ENCODE measurements at places on chromosomes 13 and 19.

- DNase-seq = no peak
These were observed 12.1 kb upstream of the CEACAM3 start for GRCh38 chr19:41784312-41784711.

DNA sequence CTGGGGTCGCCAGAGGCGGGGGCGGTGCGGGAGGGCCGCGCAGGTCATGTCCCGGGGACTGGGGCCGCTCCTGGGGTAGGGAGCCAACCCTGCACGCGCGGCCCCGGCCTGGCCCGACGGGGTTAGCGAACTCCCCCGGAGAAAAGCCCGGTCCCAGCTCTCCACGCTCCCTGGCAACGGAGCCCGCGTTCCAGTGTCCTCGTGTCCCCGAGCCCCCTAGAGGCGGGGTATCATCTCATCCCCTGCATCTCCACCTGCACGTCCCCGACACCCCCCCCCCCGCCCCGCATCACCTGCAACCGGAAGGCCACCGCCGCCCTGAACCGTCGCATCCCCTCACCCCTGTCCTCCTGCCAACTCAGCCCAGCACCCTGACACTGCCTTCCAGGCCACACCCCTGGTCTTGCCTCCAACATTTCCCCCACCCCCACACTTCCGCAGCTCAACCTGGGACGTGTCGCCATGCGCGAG, 2.7 kb downstream of the WDR88 start:
- no peak for DNase-seq

DNA sequence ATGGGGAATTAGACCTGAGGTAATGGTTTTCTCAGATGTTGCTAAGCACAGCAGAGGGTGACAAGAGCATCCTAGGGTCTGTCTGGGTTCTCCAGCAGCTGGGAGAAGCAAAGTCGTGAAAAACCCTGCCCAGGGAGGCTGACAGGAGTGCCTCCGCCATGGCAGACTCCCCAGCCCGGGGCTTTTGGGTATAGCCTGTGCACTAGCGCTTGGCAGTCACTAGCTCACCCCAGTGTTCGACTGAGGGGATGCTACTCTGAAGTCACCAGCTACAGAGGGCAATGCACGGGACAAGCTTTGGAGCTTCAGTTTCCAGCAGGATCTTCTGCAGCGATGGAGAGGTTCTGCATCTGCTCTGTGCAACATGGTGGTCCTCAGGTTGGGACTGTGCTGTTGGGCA, 87.5 kb downstream of the ING1 start:
- no peak for DNase-seq

DNA sequence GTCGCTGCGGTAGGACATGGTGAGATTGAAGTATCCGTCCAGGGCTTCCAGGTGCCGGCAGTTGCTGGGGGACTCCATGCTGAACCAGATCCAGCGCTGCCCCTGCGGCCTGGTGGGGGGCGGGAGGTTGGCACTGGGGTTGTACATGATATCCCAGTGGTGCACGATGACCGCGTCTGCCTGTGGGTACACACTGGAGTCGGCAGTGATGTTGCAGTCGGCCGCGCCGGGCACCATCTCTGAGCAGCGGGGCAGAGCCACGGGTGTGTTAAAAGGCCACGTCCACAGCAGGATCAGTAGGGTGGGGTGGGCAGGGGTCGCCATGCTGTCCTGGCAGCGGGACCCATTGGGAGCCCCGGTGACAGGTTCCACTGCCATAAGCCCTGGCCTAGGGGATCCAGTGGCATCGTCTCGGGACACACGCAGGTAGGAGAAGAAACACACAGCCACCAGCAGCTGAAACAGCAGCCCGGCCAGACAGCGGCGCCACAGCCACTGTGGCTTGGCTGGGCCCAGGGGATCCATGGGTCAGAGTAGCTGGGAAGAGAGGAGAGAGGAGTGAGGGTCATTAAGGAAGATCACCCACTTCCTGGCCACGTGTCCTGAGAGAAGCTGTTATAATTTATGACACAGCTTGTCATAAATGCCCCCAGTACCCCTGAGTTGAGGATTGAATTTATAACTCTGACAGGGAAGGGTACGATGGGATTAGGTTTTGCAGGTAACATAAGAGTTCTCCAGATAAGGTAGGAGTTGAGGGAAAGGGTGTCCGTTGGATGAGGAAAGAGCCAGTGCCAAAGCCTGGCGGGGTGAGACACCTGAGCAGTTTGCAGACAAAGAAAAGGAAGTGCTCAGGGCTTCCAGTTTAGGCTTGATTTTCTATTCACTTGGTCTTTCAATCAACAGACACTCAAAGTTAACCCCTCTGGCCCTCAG, 2.9 kb downstream of the FUT5 start:
- DNase-seq = no peak

GRCh38 chr13:75771818-75772217, 135.7 kb downstream of the LMO7 start:
- DNase-seq = no peak

All from foreskin melanocyte (primary cell).